ENCODE measurements at places on chromosomes 2 and 18.

DNA sequence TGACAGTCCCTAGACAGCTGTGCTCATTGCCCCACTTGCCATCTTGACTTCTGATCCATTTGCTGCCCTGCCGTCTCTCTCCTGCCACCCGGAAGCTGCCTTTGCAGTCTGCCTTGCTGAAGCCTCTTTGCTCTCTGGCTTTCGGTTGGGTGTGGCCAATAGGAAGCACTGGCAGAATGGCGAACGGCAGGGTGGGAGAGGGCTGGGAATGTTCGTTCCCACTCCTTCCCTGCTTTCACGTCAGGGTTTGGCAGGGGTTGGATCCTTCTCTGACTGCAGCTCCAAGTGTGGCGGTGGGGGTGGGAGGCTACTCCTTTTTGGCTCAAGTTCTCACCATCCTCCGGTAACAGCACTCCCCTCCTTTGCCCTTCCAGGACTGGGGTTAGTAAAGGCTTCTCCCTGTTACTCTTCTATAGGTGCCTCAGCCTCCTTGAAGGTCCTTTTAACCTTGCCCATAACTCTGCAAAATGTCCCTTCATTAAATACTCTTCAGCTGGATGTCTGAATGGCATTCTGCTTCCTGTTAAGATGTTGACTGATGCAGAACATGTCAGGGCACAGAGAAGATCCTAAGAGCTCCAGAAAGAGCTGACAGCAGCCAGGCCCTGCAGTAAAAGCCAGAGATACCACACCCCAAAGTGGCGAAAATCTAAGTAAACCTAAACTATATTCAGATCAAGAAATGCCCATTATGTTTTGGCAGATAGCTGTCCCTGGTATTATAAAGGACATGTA lies 299.7 kb downstream of the CDCA7 start:
- DNase-seq: no peak

DNA sequence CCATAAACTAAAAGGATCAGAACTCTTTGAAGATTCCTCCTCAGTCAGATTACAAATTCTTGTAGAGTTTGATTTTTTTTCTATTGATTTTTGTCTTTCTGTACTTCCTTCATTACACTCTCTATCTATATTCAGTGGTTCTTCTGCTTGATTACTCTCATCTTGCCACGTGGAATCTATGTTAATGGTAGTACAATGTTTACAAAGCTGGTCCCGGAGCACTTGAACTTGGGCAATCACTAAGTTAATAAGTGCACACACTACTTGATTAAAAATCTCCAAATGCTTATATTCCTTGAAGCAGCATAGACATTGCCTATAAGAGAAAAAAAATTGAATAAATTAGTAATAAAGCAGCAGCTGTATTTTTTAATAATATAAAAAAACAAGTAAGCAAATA lies 65.1 kb downstream of the USP34 start:
- no peak for DNase-seq

- no peak for DNase-seq
Observed at GRCh38 chr2:186699742-186700141, 5.9 kb downstream of the FAM171B start.

- no peak for DNase-seq
Observed at GRCh38 chr2:71891155-71891554, 256.5 kb downstream of the CYP26B1 start.

- no peak for DNase-seq
Observed at GRCh38 chr18:57584444-57584843, 2.1 kb downstream of the FECH start.

DNA sequence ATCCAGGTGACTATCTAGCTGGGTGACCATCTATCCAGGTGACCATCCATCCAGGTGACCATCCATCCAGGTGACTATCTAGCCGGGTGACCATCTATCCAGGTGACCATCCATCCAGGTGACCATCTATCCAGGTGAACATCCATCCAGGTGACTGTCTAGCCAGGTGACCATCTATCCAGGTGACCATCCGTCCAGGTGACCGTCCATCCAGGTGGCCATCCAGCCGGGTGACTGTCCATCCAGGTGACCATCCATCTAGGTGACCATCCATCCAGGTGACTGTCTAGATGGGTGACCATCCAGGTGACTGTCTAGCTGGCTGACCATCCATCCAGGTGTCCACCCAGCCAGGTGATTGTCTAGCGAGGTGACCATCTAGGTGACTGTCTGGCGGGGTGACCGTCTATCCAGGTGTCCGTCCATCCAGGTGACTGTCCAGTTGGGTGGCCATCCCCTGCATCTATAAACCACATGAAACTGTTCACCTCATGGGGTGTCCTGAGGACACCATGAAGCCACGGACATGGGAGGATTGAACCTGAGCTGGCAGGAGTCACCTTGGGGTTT lies 305.3 kb downstream of the NDUFA10 start:
- no peak for DNase-seq

GRCh38 chr18:72993250-72993649 lies 125.5 kb upstream of the NETO1 start:
- DNase-seq: no peak
